ENCODE measurements at places on chromosomes 16 and 17. TPM values are rescaled to one million over a fixed set of nuclear protein-coding genes. Genes with fewer than 3 reads are reported as not detected.

- no peak for DNase-seq
These were observed 271.6 kb downstream of the C16orf95 start for GRCh38 chr16:87045466-87046216.

GRCh38 chr17:14805348-14805747 is 459.8 kb downstream of the PMP22 start:
- DNase-seq = no peak

DNA sequence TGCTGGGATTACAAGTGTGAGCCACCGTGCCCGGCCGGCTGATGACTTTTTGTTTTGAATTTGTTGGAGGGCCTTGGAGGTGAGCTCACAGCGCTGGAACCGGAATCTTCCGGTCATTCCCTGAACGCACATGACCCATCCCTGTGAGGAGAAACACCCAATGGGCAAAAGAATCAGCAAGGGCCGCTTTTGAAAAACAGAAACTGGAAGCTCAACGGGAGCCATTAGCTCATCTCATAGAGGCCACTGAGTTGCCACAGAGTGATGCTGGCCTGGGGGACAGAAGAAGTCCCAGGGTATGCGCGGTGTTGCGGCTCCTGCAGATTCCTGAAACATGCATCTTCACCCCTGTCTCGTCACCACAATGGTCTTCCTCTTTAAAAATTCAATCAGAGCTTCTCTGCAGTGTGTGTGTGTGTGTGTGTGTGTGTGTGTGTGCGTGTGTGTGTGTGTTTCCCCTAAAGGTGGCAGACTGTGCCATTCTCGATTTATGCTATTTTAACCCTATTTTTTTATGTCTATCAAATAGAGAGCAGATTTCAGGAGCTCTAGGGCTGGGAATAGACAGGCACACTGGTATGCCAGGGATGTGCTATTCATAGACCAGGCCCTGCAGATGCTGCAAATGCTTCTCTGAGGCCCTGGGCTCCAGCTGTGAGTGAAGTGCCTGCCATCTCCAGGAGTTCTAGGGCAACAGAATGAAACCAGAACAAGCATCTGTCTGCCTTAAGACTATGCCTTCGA is 68.3 kb downstream of the MARCHF10 start:
- no peak for DNase-seq

DNA sequence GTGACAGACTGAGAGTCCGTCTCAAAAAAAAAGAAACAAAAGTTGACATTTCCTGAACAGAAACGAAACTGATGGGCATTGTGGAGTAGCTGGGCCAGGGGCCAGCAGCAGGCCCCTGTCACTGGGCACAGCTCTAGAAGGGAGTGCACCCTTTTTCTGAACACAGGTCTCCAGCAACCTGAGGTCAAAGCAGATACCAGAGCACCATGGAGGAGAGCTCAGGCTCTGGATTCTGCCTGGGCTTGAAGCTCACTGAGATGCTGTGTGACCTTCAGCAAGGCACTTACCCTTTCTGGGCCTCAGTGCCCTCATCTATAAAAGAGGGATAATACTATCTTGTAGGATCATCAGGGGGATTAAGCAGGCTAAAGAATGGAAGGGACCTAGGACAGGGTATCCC is 5.0 kb downstream of the SBK1 start:
- no peak for DNase-seq

DNA sequence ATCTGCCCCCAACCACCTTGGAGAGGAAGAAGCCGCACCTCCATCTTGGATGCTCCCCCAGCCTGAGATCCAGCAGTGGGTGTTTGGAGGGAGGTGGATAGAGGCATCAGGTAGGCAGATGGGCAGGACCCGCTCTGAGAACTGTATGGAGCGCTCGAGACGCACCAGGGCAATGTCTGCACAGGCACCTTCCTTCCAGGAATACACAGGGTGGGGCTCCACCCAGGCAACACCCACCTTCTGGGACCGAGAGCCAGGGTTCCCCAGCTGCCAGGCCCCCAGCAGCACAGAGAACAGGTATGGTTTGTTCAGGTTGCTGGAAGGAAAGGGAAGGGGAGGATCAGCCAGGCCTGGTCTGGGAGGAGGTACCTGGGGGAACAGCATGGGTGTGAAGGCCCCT is 2.4 kb downstream of the PRSS22 start:
- DNase-seq = no peak

GRCh38 chr16:62020681-62021080 is 15.6 kb downstream of the CDH8 start:
- DNase-seq = no peak

Gene HOXB9
- not detected for total RNA-seq

Gene OGFOD1
- total RNA-seq = 34.4 TPM

Gene KATNB1
- 16.6 TPM for total RNA-seq

Gene BCAR1
- 61.7 TPM for total RNA-seq

Gene EVPLL
- total RNA-seq = 1.8 TPM
